Fibroblast of villous mesenchyme (primary cell): ENCODE measurements at places on chromosomes 12 and 14. TPM values are rescaled to one million over a fixed set of nuclear protein-coding genes. Genes with fewer than 3 reads are reported as not detected.

The ASCL1 gene
- not detected in 2 replicates for total RNA-seq

- no peak for DNase-seq
These were observed 3.9 kb downstream of the CTDSP2 start for GRCh38 chr12:57842342-57843294.

The KRT79 gene
- not detected in 2 replicates for total RNA-seq

The AQP2 gene
- total RNA-seq, result not detected in 2 replicates

GRCh38 chr14:82385048-82385447 is 851.4 kb upstream of the SEL1L start:
- DNase-seq, result no peak

The PDZRN4 gene
- total RNA-seq, result not detected in 2 replicates

DNA sequence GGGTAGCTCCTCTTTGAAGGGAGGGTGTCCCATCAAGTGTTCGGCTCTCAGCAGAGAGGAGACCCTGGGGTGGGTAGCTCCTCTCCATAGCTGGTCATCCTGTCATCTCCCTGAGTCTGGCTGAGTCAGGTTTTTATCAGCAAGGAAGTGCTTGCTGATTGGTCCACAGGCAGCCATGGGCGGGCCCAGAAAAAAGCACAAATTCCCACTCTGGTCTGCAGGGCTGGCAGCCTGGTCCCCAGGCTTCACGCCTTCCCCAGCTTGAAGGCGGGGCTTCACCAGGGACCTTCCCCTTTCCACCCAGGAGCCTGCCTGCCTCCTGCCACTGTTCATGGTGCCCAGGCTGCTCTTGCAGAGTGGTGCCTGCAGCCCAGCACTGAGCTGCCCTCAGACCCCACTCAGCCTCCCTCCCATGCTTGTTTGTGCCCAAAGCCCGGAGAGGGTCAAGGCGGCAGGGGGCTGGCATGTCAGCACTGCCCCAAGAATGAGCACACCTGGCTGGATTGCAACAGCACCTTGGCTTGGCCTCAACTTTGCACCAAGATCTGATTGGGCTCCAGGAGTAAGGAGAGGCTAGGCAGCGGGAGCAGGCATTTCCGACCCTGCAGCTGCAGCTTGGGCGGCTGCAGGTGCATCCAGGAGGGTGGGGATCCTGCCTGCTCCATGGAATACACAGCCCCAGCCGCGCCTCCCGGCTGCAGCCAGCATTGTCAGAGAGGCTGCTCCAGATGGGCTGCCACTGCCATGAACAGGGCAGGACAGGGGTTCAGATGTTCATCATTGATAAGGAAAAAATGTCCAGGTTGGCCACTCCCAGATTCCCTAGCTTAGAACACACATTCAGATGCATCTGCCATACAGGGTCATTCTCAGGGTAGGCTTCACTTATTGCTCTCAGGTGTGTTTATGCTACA is 22.0 kb upstream of the WDR89 start:
- DNase-seq, result no peak

DNA sequence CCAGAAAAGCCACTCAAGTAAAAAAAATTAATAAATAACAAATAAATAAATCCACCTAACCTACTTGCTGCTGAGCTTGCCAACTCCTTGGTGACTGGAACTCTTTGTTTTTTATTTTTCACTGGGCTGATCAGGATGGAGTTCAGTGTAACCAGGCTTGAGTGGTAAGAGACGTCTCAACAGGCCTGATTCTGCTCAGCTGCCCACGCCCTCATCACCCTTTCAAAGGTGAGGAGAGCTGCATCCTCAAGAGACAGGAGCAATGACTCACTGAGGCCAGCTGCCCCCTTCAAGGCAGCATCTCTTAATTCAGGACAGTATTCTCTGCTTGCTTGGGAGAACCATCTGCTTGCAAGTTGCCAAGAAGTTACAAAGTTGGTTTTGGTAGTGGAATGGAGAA is 111.9 kb upstream of the CPM start:
- DNase-seq, result no peak

GRCh38 chr12:40208707-40209446 is 15.9 kb upstream of the LRRK2 start:
- no peak for DNase-seq

- peak; percentile 100 for DNase-seq
These were observed 30.3 kb downstream of the NFKBIA start for GRCh38 chr14:35374263-35374712.

DNA sequence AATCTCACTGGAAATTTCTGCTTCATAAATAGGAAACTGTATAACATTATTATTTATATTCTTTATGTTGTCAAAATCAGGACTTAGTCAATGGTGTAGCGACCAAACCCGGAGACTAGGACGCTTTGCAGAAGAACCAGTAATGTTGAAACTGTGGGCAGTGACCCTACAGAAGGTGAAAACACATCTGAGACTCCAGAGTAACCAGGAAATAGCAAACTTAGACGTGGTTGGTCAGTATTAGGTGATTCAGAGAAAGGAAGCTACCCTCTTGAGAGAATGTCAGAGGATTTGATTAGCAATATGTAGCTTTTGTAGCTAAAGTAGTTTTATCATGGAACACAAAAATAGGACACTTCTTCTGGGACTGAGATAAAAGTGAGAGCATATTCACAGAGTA is 381.9 kb downstream of the SLC16A7 start:
- no peak for DNase-seq

The SDR9C7 gene
- not detected in 2 replicates for total RNA-seq

The VWF gene
- total RNA-seq, result under 0.01 and 0.32 TPM in 2 replicates

GRCh38 chr14:55142466-55142865 is 13.4 kb downstream of the LGALS3 start:
- DNase-seq, result no peak

GRCh38 chr14:95098984-95099599 is 58.2 kb downstream of the DICER1 start:
- peak; percentile 76 for DNase-seq

The RD3L gene
- total RNA-seq, result not detected in 2 replicates

DNA sequence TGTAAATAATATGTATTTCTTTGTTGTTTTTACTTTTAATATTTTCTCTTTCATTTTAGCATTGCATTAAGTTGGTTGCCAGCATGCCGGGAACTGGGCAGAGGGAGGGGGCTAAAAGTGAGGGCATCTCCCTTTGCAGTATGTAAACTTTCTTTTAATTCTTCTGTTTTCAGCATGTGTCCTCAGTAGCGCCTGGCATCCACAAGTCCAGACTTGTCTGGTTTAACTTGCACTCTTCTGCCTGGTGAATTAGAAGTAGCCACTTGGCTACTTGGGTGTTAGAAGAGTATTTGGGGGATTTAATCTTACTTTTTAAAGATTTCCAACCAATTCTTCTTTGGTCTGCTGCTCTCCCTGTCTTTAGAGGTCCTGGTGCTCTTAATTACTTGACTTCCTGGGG is 117.2 kb upstream of the SCAF11 start:
- DNase-seq, result no peak

DNA sequence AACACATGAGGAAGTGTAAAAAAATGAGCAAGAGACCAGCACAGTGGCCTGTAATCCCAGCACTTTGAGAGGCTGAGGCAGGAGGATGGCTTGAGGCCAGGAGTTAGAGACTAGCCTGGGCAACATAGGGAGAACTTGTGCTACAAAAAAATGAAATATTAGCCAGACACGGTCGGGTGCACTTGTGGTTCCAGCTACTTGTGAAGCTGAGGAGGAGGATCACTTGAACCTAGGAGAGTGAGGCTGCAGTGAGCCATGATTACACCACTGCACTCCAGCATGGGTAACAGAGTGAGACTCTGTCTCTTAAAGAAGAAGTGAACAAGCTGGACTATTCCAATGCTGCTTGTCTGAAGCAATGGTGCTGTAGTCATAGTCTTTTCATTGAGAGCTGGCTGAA is 36.3 kb upstream of the MAP3K9 start:
- DNase-seq, result no peak

DNA sequence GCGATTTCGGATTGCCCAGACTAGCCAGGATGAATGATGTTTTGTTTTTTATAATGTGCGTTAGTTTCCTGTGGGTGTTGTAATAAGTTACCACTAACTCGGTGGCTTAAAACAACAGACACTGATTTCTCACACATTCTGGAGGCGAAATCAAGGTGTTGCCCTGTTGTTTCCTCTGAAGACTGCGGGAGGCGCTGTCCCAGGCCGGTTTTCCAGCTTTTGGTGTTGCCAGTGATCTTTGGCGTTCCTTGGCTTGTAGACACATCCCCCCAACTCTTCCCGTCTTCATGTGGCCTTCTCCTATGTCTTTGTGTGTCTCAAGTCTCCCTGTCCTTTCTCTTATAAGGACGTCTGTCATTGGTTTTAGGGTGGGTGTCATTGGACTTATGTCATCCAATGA is 267.7 kb downstream of the AACS start:
- no peak for DNase-seq

DNA sequence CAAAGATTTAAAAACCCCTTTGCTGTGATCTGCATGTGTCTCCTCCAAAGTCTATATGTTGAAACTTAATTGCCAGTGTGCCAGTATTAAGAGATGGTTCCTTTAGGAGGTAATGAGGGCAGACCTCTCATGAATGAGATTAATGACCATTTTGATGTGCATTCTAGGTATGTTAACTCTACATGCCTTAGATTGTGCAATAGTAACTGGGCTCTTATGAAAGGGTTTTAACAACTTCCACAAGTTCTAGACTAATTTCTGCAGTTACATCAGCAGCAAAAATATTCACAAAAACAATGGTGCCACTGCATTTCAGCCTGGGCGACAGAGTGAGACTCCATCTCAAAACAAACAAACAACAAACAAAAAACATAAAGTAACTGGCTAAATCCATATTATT is 3.8 kb upstream of the TAS2R10 start:
- DNase-seq, result peak; percentile 11

GRCh38 chr12:124188084-124188483 is 106.8 kb upstream of the RFLNA start:
- no peak for DNase-seq

The ZFHX2 gene
- total RNA-seq, result under 0.01 TPM in 2 replicates

- DNase-seq, result no peak
These were observed 1666.7 kb upstream of the FLRT2 start for GRCh38 chr14:83863042-83863774.

DNA sequence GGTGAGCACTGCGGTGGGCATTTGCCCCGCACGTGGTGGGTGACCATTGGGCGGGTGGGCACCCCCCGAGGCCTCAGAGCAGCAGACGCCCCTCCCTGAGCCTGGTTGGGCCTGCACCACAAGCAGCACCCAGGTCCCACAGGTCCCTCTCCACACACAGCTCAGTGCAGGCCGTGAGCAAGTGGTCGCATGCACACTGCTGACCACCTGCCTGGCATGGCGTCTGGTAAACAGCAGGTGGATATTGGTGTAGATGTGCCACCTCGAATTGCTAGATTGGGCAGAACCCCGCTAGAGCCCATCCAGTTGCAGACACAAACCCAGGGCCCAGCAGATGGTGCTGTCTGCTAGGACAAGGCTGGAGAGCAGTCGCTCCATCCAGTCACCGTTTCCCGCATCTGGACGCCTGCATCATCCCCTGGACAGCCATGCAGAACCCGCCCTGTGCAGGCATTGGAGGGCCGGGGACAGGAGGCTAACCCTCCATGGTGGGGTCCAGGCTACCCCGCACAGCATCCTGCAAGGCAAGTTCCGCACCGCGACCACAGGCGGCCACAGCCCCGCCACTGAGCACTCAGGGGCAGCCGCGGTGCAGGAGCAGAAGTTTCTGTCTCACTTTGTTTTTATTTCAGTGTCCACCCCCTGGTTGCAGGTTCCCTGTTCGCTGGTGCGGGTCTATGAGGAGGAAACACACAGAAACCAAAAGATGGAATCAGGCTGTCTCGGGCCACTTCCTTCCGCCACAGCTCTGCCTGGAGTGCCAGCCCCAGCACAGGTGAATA is 45.6 kb upstream of the RIMBP2 start:
- peak; percentile 32 for DNase-seq

DNA sequence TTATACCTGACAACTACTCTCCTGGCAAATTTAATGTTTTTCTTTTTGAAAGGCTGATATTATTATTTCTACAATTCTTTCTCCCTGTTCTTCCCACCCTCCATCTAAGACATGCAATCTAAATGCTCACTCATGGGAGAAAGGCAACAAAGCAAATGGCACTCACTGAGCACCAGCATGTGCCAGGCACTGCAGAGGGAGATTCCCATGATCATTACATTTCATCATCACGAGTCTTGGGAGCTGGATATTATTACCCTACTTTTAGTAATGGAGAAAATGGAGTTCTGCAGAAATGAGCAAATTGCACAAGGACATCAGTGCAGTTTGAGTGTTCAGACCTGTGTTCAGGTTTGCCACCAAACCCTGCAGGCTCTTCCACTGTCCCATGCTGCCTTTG is 27.9 kb downstream of the PPM1H start:
- DNase-seq, result no peak

The HOXC12 gene
- under 0.01 TPM in 2 replicates for total RNA-seq

GRCh38 chr12:127570793-127571360 is 696.1 kb upstream of the TMEM132C start:
- no peak for DNase-seq

- peak; percentile 31 for DNase-seq
These were observed 884.1 kb upstream of the MGAT4C start for GRCh38 chr12:87140262-87140661.

DNA sequence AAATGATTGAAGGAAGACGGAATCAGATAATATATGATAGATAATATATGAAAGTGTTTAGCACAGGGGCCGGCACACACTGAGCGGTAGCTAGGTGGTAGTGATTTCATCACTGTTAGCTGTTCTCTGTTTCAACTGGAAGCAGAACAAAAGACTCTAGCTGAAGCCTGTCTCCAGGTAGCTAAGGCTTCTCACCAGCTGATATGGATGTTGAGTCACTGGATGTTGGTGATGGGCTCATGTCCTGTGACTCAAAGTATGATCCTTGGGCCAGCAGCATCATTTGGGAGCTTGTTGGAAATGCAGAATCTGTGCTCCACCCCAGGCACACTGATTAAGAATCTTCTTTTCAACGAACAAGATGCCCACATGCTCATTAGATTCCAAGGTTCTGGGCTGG is 21.7 kb upstream of the KCNA5 start:
- no peak for DNase-seq

- no peak for DNase-seq
These were observed 215.0 kb downstream of the PRKD1 start for GRCh38 chr14:29712601-29713000.

- peak; percentile 6 for DNase-seq
These were observed 711.4 kb downstream of the FSCB start for GRCh38 chr14:43795600-43796228.

- no peak for DNase-seq
These were observed 77.7 kb upstream of the SLC38A2 start for GRCh38 chr12:46450279-46450748.

- DNase-seq, result no peak
These were observed 2.0 kb downstream of the SYT10 start for GRCh38 chr12:33437598-33437997.

DNA sequence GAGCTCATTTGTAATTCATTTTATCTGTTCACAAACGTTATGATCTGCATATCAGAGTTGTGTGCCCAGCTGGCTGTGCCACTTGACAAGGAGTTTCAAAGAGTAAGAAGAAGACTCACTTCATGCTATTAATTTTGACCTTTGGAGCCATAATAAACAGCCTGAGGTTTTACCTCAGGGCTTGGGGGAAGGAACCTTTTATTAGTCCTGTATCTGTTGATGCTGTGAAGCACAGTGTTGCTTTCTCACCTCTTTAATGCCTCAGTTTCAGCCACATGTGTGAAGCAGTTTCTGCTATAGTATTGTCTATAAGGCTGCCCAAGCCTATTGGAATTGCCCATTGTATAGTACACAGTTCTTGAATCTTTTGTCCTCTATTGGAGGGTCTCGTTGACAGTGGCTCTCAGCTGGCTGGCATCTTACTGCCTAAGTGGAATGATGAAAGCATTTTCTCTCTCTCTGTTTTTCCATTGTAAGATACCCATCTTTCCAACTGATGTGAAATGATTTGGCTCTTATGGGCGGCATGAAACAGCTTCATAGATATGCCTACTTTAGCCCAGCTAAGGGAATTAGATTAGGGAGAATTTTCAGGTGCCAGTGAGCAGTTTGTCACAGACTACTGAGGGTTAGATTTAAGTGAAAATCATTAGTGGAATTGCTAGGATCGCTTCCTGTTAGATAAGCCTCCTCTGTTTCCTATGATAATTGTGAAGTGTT is 34.7 kb downstream of the GPATCH2L start:
- DNase-seq, result no peak
